ENCODE measurements at places on chromosomes 16 and 17.

- no peak for DNase-seq
These were observed 202.2 kb downstream of the CDH8 start for GRCh38 chr16:61834082-61834481.

GRCh38 chr16:78505544-78506366 lies 406.3 kb downstream of the WWOX start:
- DNase-seq: no peak

GRCh38 chr17:48745381-48746275 lies 17.1 kb upstream of the HOXB13 start:
- DNase-seq: no peak

DNA sequence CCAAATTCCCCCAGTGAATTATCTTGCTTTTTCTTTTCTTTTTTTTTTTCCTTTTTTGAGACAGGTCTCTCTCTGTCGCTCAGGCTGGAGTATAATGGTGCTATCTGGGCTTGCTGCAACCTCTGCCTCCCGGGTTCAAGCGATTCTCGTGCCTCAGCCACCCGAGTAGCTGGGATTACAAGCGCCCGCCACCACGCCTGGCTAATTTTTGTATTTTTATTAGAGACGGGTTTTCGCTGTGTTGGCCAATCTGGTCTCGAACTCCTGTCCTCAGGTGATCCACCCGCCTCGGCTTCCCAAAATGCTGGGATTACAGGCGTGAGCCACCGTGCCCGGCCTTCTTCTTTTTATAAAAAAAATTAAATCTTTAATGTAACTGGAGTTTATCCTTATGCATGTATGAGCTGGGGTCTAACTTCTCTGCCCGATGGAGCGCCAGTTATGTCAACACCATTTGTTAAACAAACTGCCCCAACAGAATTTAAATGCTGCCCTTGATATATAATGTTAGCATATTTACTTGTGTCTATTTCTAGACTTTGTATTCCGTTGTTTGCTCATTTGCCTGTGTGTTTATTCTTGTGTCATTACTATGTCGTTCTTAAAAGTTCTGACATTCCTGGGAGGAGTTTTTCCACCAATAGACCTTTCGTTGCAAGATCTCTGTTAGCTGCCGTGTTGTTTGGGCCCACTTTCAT lies 535 bp upstream of the AURKB start:
- no peak for DNase-seq

- DNase-seq: no peak
These were observed 35.8 kb upstream of the PITPNM3 start for GRCh38 chr17:6592173-6592572.

DNA sequence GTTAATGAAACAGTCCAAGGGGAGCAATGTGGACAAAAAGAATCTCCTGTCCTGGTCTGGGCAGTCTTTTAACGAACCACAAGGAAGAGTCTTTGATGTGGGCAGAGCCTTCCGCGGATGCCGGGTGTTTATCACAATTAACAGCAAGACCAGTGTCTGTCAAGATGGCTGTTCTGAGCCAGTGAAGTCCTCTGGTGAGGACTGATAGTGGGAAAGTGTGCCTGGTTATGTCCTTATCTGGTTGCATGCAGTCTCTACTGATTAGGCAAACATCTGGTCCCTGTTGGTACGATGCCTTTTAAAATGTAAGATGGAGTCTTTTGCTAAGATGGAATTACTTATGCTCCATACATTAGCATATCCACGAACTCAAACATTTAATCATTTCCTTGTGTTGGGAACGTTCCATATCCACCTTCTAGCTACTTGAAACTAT lies 88.5 kb downstream of the ZNF18 start:
- DNase-seq: no peak

GRCh38 chr17:13919818-13920217 lies 149.5 kb upstream of the COX10 start:
- no peak for DNase-seq

- no peak for DNase-seq
These were observed 135.7 kb upstream of the FOXF1 start for GRCh38 chr16:86374603-86375130.

GRCh38 chr16:65119901-65120401 lies 1.9 kb downstream of the CDH11 start:
- DNase-seq: no peak

DNA sequence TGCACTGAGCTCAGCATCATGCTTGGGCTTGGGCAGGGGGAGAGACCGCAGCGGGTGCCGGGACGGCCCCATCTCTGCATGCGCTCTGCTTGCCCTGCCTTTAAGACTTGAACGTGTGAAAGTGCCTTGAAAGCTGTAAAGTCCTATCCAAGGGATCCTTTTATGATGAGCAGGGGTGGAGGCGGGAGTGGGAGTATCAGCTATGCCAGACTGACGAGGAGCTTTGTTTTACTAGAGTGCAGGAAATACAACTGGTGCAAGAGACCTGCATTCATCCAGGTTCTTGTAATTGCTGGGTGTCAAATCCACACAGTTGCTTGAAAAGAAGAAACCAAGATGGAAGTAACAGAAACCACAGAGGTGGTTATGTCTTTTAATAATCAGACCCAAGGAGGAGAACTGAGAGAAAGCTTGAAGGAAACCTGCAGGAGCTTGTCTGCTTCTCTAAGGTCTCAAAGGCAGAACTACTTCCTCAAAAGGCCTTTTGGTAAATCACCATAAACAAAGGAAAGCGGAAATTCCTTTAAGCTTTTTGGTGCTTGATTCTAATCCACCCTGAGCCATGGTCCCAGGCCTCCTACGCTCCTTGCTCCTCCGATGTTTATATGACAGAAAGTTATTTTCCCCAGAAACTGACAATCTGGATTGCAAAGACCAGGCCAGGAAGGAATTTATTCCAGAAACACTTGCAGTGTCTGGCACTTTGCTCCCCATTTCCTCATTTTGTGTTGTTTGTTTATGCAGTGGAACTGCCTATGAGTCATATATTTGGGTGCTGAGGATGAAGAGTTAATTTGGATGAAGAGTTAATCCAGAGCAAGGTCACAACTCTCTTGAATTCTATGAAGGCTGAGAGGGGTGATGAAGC lies 51.3 kb upstream of the FBXO47 start:
- DNase-seq: no peak
